ENCODE measurements at places on chromosomes 7 and 10.

GRCh38 chr10:110279407-110279986 lies 25.2 kb downstream of the SMNDC1 start:
- DNase-seq = peak; percentile 53

- no peak for DNase-seq
These were observed 1.5 kb downstream of the ITGB8 start for GRCh38 chr7:20331910-20332813.

DNA sequence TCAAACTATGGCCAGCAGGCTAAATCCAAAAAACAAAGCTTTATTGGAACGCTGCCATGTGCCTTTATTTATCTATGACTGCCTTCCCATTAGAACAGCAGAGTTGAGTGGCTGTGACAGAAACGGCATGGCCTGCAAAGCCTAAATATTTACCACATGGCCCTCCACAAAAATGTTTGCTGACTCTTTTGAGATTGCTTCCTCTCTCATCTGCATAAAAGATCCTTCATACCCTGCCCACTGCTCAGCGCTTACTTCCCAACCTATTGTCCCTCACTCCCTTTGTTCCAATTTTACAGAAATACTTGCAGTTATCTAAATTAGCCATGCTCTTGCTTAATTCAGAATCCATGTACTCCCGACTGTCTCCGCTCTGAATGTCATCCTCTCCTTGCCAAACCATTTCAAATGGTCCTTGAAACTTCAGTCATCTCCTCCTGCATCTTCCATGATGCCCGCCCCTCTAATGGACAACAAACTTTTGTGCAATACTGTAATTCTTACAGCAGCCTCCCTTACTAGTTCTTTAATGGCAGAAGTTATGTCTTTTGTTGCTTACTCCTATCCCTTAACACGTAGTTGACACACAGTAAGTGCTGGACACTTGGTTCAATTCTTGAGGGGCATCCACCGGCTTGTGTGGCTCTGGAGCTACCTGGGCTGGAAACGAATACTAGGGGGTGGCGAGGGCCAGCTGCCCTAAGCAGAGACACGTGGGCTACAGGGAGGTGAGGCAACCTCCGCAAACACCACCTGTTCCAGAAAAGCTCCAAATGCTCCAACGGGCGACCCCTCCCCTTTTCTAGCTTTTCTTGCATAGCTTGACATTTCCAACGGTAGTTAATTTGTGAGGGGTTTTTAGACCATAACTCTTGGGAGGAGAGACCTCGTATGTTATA lies 832 bp downstream of the XRCC2 start:
- no peak for DNase-seq

DNA sequence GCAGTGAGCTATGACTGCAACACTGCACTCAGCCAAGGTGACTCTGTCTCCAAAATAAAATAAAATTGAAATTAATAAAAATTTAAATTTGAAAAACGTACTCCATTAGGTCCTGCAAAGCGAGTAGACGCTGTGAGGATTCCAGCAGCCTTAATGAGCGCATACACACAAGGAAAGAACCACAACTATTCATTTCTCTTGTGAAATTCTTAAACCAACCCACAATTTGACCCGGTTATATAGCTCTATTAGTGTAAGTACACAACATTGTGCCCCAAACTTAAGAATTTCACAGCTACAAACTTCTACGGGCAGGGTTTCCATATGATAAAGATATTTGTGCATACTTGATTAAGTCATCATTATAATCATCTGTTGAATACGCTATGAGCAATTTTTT lies 84.4 kb downstream of the PARD3 start:
- DNase-seq = no peak

GRCh38 chr10:24008164-24009091 lies 200.5 kb upstream of the KIAA1217 start:
- DNase-seq = no peak

- DNase-seq = no peak
These were observed 181.2 kb upstream of the NOBOX start for GRCh38 chr7:144584726-144585125.

GRCh38 chr7:142745091-142745635 lies 4.1 kb upstream of the PRSS1 start:
- no peak for DNase-seq

GRCh38 chr10:66277481-66277880 lies 648.4 kb upstream of the LRRTM3 start:
- DNase-seq = no peak

DNA sequence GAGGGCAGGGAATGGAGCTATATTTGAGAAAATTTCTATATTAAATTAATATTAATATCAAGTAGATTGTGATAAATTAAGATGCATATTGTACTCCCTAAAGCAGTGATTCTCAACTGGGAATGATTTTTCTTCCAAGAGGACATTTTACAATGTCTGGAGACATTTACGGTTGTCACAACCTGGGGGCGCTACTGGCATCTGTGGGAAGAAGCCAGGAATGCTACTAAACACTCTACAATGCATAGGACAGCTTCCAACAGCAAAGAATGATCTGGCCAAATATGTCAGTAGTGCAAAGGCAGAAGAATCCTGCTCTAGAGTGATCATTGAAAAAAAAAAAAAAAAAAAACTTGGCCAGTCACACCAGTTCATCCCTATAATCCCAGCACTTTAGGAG lies 100.0 kb downstream of the LSM5 start:
- DNase-seq = no peak

DNA sequence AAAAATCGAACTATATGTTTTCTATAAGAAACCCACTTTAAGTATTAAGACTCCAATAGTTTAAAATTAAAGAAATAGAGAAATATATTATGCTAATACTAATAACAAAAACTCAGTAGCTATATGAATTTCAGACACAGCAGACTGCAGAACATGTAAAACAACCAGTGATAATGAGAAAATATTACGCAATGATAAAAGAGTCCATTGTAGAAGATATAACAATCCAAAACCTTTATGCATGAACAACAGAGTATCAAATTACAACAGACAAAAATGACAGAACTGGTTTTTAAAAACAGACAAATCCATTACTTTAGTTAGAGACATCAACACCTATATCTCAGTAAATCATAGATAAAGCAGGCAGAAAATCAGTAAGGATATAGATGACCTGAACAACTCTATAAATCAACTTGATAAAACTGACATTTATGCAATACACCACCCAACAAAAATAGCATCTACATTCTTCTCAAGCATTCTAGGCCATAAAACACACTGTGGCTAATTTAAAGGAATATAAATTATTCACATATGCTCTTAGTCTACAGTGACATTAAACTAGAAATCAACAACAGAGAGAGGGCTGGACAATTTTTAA lies 669.5 kb upstream of the GHITM start:
- DNase-seq = no peak

DNA sequence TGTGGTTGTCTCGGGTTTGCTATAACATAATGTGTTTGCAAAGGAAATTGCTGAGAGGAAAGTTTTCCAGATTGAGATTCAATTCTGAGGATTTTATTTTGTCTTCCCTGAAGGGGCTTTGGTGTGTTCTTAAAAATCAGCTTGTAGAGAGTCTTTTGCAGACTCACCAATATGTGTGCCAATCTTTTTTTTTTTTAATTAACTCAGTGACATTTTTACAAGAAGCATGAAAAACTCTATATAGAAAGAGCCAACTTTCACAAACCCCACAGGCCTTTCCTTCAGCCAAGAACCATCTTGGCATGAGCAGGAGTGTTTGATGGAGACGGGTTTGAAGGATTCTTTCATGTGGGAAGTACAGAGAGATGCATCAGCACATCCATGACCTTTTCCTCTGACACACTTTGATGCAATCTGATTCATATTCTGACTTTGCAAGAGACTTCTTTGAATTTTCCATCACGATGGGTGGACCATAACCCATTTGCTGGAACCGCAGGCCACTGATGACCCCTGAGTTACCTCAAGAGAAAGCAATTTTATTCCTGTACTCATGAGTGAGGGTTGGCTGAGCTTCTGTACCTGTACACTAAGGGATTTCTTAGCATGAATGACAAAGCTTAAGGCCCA lies 892.6 kb downstream of the XPNPEP1 start:
- no peak for DNase-seq

- no peak for DNase-seq
These were observed at the start of gene SORCS1 for GRCh38 chr10:107163881-107164861. Gene SORCS1 (minus strand): TSS chr10:107164706.

GRCh38 chr7:36749282-36749960 lies 25.1 kb upstream of the AOAH start:
- no peak for DNase-seq

DNA sequence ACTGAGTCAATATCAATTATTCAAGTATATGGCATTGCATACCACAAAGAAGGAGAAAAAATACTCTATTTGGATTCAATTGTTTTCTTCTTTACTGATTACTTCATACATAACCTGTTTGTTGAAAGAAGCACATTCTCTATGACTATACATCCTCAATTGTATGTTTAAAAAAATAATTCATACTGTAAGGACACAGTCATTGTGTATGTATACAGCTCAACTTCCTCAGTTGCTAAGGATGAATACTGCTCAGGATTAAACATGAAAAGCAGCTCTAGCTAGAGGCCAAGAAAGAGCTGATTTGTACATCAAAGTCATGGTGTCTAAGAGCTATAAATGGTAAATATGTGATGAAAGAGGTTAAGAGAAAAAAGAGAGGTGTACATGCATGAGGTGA lies 15.8 kb upstream of the BPGM start:
- DNase-seq = no peak

DNA sequence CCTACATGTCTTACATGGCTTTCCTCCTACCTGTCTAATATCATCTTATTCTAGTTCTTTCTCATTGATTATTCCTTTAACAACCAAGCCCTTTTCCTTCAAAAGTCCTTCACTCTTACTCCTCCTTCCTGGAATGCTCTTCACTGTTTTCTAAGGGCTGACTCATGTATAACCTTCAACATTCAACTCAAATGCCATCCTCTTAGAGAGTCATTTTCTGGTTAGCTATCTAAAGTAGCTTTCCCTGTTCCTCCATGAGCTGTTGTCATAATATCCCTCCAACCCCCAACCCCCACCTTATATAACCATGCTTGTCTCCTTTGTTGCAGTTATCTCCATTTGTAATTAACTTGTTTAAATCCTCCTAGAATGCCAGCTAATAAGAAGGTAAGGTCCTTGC lies 286.8 kb downstream of the ADK start:
- DNase-seq = no peak

DNA sequence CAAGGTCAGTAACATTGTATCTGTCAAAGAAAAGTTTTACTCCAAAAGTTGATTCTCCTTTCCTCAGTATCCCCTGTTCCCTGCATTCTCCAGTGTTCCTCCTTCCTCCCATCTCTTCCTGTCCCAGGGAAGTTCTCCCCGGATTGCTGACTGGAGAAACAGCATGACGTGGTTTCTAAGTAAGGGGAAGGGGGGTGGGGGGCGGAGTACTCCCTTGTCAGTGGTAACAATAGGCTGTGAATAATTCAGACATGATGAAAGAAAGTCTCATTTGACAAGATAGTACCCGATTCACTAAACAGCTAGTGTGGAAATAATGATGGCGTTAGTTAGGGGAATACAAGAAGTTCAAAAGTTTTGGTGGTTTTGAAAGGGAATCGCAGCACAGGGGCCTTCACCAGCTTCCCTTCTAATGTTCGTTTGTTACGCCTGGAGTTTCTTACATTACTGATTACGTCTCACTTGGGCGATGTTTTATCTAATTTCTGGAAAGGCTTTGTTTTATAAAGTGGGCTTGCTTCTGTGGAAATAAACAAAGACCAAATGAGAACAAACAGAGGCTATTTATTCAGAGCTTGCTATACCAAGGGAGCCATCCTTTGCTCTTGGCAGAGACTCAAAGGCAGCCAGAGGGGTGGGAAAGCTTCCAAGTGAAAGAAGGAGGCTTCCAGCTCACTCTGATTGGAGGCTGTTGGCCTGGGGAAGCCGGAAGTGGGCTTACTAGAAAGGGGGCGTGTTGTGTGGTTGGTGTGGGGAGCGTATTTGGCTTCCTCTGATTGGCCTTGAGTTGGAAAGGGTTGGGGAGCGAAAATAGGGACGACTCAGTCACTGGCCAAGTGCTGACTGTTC lies 453.7 kb downstream of the SDK1 start:
- DNase-seq = peak; percentile 15
